ENCODE measurements at places on chromosomes 16 and 17.

DNA sequence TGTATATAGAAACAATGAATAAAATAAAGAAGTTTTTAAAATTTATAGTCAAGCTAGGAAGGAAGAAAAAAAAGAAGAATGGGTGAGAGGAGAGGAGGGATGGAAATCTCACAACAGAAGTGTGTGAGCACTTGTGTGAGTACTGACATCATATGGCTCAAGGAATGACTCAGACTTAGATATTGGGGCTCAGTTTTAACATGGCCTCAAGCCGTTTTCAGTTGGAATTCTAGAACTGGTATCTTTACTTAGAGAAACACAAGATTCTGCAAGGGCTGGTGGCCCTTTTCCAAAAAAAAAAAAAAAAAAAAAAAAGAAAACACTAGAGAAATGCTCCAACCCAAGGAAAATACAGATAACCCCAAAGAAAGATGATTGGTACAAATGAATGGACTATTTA is 55.1 kb downstream of the STXBP4 start:
- DNase-seq, result no peak

- peak; percentile 85 for DNase-seq
These were observed 5.0 kb upstream of the TLCD2 start for GRCh38 chr17:1714980-1715802.

GRCh38 chr16:48558371-48558841 is 51.6 kb downstream of the N4BP1 start:
- DNase-seq, result peak; percentile 44

DNA sequence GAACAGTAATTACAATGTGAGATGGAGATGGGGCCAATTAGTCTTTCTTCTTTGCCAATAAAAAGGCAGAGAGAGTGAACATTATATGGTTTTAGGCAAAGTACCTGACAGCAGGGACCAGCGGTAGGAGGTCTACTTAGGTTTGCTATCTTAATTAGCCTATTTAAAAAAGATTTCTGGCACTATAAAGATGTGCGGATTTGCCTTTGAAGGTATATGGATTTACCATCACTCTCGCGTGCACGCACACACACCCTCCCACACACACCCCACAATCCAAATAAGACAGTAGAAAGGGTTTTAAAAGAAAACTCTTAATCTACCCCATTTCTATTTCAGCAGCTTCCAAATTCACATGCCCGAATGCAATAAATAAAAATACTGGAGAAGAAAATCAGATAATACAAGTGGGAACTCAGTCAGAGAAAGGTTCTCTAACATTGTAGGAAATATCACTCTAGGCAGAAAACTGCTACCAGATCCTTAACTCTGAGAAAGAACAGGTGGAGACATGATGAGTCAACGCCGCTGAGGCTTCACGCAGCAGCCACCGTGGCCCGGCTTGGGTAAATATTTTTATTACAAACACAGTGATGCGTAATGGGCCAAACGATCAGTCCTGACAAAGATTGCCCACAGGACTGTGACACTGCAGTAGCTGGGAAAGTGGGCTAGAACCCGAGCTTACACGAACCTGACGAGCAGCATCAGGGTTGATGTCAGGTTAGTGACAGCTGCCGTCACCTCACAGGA is 66.6 kb upstream of the AXIN2 start:
- no peak for DNase-seq

DNA sequence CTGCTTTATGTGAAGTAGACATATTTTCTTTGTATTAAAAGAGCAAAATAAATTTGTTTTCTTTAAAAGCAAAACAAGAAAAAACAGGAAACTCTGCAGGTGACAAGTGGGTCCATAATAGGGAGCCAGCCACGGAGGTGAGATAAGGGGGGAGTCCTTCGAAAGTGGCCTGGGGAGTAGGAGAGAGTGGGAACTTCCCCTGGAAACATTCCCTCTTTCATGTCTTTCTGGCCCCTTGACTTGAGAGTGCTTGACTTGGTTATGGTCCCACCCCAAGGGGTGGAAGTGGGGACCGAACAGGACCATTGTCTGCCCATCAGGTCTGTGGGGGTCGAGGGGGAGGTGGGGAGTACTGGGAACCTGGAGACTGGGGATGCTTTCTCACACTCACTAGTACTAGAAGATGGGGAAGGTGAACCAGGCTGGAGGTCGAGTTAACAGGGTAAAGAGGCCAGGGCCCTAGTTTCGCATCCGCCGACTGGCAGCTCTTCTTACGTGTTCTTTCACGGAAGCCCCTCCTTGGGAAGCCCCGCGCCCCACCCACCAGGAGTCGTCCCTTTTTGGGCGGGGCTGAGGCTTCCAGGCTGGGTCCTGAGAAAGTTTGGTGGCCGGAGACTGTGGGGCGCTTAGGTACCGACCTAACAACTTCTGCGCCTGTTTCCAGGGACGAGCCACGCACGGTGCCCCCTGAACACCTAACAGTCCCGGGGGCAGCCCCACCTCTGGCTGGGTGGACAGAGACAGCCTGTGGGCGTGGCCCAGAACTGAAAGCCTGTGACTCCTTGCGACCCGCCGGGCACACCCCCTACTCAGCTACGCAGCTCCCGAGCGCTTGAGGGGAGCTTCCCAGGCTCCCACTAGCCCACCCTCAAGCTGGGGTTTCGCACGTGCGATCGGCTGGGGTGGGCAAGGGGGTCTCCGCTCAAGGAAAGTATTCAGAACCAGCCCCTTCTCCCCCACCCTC is 790 bp downstream of the TRADD start:
- DNase-seq, result peak; percentile 64

GRCh38 chr17:6105649-6106007 is 35.4 kb downstream of the WSCD1 start:
- no peak for DNase-seq

- DNase-seq, result peak; percentile 54
These were observed 65.9 kb upstream of the TNRC6C start for GRCh38 chr17:77892469-77893143.

GRCh38 chr16:74275711-74276110 is 20.9 kb upstream of the PSMD7 start:
- DNase-seq, result no peak

DNA sequence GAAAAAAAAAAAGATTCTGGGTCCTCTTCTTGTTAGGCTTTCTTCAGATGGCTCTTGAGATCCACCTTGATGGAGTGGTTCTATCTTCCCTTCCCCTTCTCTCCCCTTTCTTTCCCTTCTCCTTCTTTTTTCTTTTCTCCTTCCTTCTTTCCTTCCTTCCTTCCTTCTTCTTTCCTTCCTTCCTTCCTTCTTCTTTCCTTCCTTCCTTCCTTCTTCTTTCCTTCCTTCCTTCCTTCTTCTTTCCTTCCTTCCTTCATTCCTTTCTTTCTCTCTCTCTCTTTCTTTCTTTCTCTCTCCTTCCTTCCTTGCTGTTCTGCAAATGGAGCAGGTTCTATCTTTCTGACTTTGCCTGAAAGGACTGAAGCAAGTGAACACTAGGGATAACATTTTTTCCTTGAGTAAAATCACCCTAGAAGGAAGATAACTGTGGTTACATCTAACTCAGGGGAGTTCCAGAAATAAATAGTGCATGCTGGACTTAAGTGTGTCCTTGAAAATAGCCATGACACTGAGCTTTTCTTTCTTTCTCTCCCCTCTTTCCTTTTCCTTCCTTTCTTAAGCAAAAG is 68.8 kb upstream of the SEC14L1 start:
- no peak for DNase-seq

DNA sequence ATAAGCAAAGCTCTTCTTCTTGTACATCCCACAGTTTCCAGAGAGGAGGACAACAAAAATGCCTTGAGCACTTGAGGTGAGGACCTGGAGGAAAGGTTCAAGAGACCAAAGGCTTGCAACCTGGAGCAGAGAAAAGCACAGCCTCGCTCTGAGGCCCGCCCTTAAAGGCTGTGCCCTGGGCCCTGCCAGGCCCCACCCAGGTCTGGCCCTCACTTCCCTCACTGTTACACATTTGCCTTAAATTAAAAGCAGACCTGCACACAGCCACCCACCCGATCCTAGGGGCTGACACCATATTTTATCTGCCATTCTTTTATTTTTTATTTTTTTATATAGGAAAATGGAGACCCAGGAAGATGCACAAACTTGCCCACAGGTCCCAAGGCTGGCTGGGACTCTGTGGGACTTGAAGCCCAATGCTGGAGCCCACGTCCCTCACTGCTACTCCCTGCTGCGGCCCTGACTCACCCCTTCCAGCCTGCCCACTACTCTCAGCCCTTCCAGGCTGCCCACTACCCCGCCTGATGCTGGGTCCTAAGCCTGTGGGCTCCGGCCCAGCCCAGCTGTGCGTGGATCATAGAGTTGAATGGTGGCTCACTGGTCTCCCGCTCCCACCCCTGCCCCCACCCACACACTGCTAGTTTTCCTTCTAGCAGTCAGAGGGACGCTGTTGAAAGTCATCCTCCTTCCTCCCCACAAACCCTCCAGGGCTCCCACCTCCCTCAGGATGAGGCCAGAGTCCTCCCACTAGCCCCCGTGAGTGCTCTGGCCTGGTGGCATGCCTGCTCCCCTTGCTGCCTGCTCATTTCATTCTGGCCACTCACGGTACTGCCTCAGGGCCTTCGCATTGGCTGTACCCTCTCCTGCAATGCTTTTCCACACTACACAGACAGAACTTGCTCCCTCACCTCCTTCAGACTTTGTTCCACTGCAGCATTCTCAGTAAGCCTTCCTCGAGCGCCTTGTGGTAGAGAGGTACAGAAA is 77.6 kb upstream of the MED9 start:
- peak; percentile 61 for DNase-seq

GRCh38 chr17:14329900-14330491 is 29.1 kb downstream of the HS3ST3B1 start:
- DNase-seq, result peak; percentile 21

DNA sequence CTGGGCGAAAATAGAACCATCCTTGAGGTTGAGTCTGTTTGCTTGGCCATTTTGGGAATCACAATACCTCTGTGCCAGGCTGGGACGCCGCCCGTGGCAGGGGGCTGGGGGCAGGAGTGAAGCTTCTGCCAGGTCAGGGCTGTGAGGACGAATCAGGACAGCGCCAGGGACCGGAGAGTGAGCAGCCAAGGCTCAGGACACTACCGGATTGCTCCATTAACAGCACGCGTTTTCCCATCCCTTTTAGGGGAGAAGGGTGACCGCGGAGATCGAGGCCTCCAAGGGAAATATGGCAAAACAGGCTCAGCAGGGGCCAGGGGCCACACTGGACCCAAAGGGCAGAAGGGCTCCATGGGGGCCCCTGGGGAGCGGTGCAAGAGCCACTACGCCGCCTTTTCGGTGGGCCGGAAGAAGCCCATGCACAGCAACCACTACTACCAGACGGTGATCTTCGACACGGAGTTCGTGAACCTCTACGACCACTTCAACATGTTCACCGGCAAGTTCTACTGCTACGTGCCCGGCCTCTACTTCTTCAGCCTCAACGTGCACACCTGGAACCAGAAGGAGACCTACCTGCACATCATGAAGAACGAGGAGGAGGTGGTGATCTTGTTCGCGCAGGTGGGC is 23.4 kb downstream of the C1QTNF1 start:
- DNase-seq, result no peak

Data from hematopoietic multipotent progenitor cell treated with erythropoietin and hydrocortisone succinate and interleukin-3 and kit ligand, for 4 days (in vitro differentiated cells).